ENCODE measurements at places on chromosomes 3 and 15.

GRCh38 chr3:185409957-185410356 is 47.0 kb downstream of the MAP3K13 start:
- DNase-seq = no peak

DNA sequence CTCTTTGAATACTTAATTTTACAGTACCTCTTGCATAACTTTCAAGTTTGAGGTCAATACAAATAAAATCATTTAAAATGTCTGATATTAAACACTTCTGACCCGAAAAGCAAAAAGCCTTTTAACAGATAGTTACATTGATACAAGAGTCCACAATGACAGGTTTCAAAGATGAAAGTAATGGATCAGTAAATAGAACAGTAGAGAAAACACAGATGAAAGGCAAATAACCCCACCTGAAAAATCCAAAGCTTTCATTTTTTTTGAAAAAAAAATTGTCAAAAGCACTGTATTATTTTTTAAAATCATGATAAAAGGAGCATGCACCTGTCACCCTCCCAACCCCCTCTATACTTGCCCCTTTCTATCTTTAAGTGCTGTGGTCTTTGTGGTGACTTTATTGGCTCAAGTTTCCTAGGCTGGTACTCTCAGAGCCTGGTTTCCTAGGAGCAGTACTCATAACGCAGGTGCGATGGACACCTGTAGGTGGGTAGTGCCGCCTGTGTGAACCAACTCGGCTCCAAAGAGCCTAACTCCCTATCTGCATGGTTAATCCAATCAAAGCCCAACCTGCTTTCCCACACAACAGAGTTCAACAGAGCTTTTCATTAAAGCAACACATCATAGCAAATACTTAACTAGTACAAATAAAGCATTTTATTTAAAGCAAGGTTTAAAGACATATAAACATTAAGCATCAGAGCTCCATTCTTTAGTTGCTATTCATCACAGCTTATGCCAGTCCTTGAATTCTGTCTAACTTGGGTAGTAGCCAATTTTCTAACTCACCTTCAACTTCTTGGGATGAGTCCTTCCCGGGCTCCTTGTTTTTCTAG is 32.2 kb downstream of the LIPC start:
- DNase-seq = no peak

GRCh38 chr3:124768812-124769211 is 38.6 kb downstream of the UMPS start:
- no peak for DNase-seq

DNA sequence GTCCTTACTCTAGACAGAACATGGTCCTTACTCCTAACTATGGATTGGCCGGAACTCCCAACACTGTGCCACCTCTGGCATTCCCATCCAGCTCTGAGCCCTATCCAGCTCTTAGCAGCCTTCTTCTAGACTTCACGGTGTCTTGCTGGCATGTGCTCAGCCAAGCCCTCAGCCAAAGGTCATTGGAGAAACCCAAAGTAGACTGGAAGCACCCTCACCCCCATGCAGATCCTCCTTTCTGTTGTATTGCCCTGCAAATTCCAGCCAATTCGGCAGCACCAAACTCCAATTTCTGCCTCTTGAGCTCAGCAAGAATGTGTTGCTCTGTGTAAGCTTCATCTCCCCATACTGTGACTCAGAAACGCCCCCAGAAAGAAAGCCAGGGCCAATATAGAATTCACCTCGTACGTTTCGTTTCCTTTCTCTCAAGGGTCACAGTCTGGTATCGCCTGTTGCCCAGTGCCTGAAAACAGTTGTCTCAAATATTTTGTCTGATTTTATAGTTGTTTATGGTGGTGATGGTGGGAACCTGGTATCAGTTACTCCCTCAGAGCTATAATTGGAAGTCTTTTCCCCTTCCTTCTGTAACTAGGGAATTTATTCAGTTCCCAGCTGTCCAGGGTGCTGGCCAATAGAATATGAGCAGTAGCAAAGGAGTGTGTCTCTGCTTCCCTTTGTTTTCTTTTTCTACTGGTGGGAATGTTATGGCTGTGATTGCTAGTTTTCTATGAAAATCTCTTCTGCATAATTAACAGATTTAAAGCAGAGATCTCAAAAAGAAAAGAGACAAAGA is 28.4 kb upstream of the EPHB3 start:
- no peak for DNase-seq

DNA sequence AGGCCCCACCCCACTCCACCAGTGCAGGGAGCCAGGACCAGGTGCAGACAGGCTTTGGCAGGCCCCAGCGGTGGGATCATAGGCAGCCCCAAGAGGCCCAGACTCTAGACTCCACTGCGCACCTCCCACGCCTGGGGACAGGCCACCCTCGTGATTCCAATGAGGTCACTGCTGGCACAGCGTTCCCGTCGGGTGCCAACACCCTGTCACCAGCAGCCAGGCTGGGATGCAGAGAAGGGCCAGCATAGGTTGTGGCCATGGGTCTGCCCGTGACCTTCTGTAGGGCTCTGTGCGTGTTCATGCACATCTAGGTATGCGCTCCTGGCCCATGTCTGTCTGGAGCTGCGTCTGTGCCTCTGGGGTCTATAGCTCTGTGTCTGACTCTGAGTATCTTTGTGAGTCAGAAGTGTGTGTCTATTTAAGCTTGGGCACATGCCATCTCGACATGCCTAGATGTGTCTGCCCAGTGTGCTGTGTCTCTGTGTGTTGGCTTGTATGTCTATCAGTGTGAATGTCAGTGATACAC is 13.0 kb downstream of the VIPR1 start:
- DNase-seq = no peak

- no peak for DNase-seq
These were observed 56.6 kb upstream of the PLXND1 start for GRCh38 chr3:129663045-129663446.

- no peak for DNase-seq
These were observed 66.6 kb downstream of the SYNPR start for GRCh38 chr3:63344661-63345060.

DNA sequence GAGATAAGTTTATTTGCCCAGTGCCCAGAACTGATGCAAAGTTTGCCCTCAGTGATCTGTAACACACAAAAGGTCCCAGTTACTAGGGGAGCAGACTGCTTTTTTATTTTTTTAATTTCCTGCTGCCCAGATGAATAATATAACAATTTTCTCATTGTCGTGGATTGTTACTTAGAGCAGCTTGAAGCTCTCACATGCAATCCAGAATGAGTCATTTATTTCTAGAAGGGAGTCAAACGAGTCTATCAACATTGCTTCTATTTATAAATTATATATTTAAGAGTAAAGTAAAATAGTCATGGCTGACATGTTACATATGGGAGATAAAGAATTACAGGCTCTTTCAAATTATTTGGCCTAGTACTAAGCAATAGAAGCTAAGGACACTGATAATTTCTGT is 41.3 kb downstream of the MEIS2 start:
- DNase-seq = no peak

GRCh38 chr3:173255555-173255954 is 114.5 kb upstream of the SPATA16 start:
- no peak for DNase-seq

DNA sequence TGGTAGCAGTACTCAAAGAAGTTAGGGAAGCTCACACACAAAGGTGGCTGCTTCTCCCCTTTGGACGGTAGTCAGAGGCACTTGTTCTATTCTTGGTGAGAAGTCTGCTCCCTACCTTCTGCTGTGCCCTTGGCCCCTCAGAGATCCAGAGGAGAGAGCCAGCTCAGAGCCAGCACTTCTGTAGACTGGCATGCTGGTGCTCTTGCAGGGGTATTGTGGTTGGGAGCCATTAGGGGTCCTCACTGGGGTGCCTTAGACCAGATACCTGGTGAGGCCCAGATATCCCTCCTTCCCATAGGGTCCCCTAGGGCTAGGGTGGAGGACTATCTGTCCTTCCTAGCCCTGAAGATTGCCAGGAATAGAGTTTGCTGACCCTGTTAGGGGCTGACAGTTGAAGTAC is 140.6 kb downstream of the EEFSEC start:
- DNase-seq = no peak

- no peak for DNase-seq
These were observed 139.3 kb downstream of the STT3B start for GRCh38 chr3:31671976-31672375.

- no peak for DNase-seq
These were observed 102.5 kb upstream of the TJP1 start for GRCh38 chr15:29924750-29925149.

DNA sequence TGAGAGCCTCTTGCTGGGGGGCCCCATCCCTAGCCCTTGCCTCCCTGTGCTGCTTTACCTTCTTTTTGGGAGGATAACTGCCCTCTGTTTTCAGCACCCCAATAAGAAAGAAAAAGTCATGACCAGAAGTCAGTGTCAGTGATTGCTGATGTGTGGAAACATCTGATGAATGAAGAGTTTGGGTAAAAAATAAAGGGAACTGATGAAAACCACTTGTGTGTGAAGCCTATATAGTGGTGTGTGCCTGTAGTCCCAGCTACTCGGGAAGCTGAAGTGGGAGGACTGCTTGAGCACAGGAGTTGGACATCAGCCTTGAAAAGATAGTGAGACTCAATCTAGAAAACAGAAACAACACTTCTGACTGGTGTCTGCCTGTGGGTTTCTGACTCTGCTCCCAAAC is 9.8 kb upstream of the CELSR3 start:
- no peak for DNase-seq

DNA sequence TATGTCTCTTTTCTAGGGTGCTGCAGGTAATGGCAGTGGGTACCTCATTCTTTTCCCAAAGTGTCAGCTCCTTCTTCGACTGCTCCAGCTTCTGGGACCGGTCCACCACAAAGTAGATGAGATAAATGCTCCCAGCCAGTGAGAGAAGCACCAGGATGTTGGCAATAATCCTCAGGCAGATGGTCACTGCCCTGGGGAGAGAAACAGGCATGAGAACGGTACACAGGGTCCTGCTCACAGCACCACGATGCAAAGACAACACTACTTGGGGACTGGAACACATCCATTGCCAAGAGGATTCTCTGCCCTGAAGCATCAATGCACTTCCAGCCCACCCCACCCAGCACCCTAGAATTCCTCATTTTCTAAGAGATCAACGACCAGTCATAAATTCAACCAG is 22.4 kb downstream of the TMC3 start:
- no peak for DNase-seq

- no peak for DNase-seq
These were observed 854 bp downstream of the CLEC3B start for GRCh38 chr3:45026957-45027356.

- no peak for DNase-seq
These were observed 52.7 kb upstream of the SPATA12 start for GRCh38 chr3:57007521-57008460.

DNA sequence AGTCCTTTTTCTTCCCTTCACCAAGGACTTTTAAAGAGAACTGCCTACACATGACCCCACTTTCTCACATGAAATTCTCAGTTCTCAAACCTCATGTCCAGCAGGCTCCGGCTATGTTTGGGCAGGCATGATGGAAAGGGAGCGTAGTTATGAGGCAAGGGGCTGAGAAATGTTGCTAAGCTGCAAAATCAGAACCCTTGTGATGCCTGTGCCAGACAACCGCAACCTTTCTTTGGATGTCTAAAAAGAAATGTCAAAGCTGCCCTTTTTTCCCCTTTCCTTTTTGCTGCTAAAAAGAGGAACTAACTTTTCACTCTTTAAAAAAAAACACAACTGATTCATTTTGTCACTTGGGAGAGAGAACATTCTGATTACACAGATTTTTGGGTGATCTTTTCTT is 19.2 kb downstream of the GNB4 start:
- no peak for DNase-seq

GRCh38 chr3:70833239-70833960 is 521.0 kb upstream of the MDFIC2 start:
- no peak for DNase-seq

DNA sequence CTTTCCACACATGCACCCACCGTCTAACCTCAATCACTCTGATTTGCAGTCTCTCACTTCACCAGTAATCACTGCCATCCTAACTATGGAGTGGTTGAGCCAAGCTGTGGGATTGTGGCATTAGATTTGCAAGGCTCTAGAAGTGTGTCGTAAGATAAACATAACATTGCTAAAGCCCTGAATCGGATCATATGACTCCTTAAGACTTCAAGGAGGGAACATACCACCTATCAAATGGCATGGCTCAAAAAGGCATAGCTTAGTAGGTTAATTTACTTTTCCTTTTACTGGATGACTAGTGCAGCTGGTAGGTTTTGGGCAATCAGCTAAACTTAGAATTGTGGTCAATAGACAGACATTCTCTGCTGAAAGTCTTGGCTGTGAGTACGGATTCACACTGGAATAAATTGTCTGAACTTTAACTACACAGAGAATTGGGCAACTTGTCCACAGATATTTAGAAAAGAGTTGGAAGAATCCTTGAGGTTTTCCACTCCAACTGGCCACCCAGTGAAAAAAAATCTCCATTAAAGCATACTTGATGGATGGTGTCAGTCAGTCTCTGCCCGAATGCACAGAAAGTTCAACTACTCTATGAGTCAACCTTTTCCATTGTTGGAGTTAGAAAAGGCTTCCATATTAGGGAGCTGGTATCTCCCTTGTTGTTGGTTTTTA is 476.7 kb upstream of the CBLB start:
- no peak for DNase-seq

GRCh38 chr3:11480663-11481298 is 162.9 kb downstream of the VGLL4 start:
- no peak for DNase-seq

- DNase-seq = no peak
These were observed 26.2 kb downstream of the ZBED2 start for GRCh38 chr3:111568911-111569310.

DNA sequence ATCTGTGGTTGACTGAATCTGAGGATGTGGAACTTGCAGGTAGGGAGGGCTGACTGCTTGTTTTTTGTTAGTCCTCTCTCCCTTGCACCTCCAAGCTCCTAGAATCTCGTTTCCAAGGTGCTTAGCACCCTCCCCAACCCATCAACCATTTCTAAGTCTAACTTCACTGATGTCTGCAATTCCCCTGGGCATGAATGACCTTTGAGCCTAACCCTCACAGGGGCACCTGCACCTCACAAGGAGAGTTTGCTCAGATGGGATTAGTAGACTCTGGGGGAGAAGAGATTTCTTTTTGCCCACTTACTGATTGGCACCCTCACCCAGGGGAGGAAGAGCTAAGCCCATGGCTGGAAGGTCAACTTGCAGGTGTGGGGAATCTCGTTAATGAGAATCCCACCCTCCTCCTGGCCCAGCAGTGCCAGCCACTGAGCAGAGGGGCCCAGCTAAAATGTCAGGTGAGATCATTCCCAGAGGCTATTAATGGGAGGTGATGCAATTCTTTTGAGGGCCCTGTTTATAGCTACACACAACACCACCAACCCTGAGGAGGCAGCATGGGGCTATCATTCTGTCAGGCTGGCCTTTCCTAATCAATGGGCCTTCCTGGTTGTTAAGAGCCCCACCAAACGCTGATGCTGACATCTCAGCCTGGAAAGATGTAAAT is 81.6 kb upstream of the HERC1 start:
- DNase-seq = no peak

GRCh38 chr15:66658044-66658443 is 44.0 kb upstream of the SMAD6 start:
- no peak for DNase-seq

GRCh38 chr3:196726788-196727675 is 12.6 kb upstream of the PAK2 start:
- DNase-seq = no peak

GRCh38 chr3:51500632-51501131 is 867 bp upstream of the DCAF1 start:
- DNase-seq = no peak
